Activated CD4-positive, alpha-beta T cell treated with anti-CD3 and anti-CD28 coated beads for 36 hours (primary cell): ENCODE measurements at places on chromosomes 12 and 14. TPM values are rescaled to one million over a fixed set of nuclear protein-coding genes. Genes with fewer than 3 reads are reported as not detected.

GRCh38 chr12:1518591-1519516 lies 75.5 kb downstream of the FBXL14 start:
- DNase-seq, result no peak
- no peak overlapping the region for H3K4me3 ChIP-seq
- H3K27me3 ChIP-seq, result peaks cover 16% of the 10 kb centered on the region
- H3K36me3 ChIP-seq, result no peaks in the 10 kb centered on the region
- H3K4me1 ChIP-seq, result no peaks in the 10 kb centered on the region

The GRIN2B gene
- total RNA-seq, result not detected

DNA sequence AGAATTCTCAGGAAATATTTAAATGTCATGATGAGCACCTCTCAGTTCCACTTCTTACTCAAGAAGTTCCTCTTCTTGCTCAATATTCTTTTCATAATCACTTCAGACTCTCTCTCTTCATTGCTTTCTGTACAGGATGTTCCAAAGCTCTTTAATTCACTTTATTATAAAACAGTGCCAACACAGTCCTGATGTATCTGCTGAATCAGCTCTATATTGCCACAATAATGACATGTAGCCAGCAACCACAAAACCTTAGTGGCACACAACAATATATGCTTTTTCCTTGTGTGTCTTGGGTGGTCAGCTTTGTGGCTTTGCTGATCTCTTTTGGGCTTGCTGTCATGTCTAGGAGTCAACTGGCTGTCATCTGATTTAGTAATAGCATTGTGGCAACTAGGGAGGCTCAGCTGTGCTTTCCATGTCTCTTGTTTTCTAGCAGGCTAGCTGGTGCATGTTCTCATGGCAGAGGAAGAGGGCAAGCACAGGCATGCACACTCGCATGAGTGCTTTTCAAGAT lies 52.8 kb upstream of the SLC2A13 start:
- H3K4me3 ChIP-seq, result no peak overlapping the region
- H3K36me3 ChIP-seq, result no peaks in the 10 kb centered on the region
- no peak overlapping the region for H3K27ac ChIP-seq
- H3K4me1 ChIP-seq, result peaks cover 3% of the 10 kb centered on the region

GRCh38 chr14:76846331-76847047 lies 20.3 kb downstream of the LRRC74A start:
- no peak overlapping the region for H3K27ac ChIP-seq
- no peak for DNase-seq
- no peaks in the 10 kb centered on the region for H3K36me3 ChIP-seq
- no peak overlapping the region for H3K4me3 ChIP-seq

DNA sequence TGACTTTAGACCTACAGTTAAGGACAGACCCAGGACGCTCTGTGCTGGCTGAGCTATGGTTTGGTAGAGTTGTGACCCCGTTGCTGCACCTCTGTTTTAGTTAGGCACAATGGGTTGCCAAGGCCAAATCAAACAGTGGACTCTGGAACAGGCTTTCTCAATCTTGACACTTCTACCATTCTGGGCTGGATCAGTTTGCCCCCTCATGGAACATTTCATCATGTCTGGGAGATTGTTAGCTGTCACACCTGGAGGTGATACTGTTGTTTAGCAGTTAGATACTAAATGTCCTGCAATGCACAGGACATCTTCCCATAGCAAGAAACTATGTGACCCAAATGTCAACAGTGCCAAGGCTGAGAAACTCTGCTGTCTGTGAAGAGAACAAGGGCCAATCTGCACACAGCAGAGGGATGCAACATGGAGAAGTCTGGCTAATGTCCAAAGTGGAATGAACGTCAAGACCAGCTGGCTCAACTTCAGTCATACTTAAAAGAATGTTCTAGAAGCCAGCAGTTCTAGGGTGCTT lies 65.6 kb upstream of the DICER1 start:
- H3K36me3 ChIP-seq, result no peaks in the 10 kb centered on the region
- H3K4me3 ChIP-seq, result no peak overlapping the region
- no peaks in the 10 kb centered on the region for H3K4me1 ChIP-seq
- H3K27me3 ChIP-seq, result no peaks in the 10 kb centered on the region

DNA sequence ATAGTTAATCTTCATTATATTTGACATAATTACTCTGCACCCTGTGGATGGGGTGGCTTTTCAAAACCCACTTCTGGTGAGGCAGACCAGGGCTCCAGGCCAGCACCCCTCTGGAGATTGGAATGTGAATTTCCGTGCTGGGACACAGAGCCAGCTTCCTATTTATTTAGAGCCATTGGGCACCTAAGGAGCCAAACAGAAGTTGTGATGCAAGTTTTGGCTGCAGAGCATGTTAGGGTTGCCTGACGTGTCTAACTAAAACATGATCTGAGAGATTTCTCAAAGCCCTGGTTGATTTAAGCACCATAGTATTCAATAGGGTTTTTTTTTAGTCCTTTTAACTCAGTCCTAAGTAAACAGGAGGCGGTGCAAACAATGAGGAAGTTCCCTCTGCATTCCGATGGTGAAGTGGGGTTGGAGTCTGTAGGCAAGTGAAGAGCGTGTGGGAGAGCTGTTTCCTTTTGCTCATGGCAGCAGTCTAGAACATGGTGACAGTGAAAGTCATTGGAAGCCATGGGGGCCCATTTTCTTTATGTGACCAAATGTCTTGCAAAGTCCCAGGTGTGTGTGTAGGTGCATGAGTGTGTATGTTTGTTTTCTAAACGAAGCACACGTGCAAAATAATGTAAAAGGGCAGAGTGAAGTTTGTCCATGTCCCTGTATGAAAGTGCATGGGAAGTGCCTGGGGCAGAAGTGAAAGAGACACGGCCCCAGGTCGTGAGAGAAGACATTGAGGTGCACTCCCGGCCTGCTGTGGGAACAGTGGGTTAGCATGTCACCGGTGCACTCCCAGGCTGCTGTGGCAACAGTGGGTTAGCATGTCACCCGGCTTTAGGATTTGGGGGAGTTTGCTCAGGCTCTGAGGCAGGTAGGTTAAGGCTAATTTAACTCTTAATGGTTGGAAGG lies 117.7 kb downstream of the PRKCH start:
- peak overlapping the region; percentile 87 for H3K27ac ChIP-seq
- peak; percentile 63 for DNase-seq
- H3K27me3 ChIP-seq, result no peaks in the 10 kb centered on the region
- peaks cover 92% of the 10 kb centered on the region for H3K4me1 ChIP-seq
- peak overlapping the region; percentile 68 for H3K4me3 ChIP-seq
- peaks cover 16% of the 10 kb centered on the region for H3K36me3 ChIP-seq

- no peak for DNase-seq
- no peak overlapping the region for H3K27ac ChIP-seq
- no peak overlapping the region for H3K4me3 ChIP-seq
- H3K4me1 ChIP-seq, result no peaks in the 10 kb centered on the region
- no peaks in the 10 kb centered on the region for H3K36me3 ChIP-seq
Observed at GRCh38 chr14:104577426-104577825, 2.1 kb upstream of the C14orf180 start.

GRCh38 chr14:89720076-89720687 lies 234.3 kb downstream of the EFCAB11 start:
- H3K27me3 ChIP-seq, result no peaks in the 10 kb centered on the region
- H3K4me3 ChIP-seq, result peak overlapping the region; percentile 37
- H3K27ac ChIP-seq, result peak overlapping the region; percentile 96
- peaks cover 13% of the 10 kb centered on the region for H3K36me3 ChIP-seq

- H3K27ac ChIP-seq, result no peak overlapping the region
- no peaks in the 10 kb centered on the region for H3K36me3 ChIP-seq
- H3K4me1 ChIP-seq, result no peaks in the 10 kb centered on the region
- peaks cover 8% of the 10 kb centered on the region for H3K27me3 ChIP-seq
- DNase-seq, result no peak
Observed at GRCh38 chr14:54387328-54387727, 9.5 kb upstream of the CDKN3 start.

The ADGRD1 gene
- total RNA-seq, result 2.3 TPM

The SLC38A1 gene
- total RNA-seq, result 180 TPM

DNA sequence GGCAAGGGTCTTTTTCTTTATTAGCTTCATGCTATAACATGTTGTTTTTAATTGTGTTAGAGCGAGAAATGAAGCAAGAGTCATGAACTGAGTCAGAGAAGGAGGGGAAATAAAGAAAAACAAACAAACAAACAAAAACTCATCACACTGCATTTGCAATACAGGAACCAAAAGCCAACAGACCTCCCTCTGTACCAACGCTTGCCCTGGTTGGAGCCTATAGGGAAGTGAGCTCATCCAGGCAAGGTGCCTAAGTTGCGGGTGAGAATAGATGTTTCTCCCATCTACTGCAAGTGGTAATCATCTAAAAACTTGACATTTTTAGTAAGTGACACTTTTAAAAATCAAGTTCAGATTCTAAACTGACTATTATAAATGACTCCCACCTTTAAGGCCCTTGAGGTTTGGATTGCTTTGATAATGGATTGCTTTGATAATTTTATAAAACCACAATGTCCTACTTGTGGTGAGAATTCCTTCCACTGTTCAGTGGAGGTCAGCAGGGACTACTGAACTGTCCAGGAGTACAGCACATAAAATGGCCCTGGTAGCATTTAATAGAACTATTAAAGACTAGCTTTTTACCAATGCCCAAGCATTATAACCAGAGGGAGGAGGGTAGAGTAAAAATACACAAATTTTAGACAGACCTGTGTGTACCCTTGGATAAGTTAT lies 31.3 kb downstream of the SLC38A1 start:
- no peaks in the 10 kb centered on the region for H3K27me3 ChIP-seq
- peak overlapping the region; percentile 17 for H3K27ac ChIP-seq
- no peak for DNase-seq

DNA sequence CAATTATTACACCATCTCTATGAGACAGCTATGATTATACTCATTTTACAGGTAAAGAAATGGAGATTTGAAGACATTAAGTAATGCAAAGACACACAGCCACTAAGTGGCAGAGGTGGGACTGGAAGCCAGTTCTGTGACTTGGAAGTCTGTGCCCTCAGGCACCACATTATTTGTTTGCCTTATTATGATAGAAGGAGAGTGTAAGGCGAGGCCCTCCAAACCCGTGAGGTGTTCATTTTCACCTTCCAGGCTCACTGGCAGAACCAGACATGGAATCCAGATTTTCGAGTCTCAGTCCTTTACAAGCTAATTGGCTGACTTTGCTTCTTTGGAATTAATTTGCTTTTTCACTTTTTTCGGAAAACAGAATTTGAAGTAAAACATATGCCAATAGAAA lies 107.9 kb downstream of the CAND1 start:
- peaks cover 2% of the 10 kb centered on the region for H3K27me3 ChIP-seq
- no peak overlapping the region for H3K27ac ChIP-seq
- peaks cover under 1% of the 10 kb centered on the region for H3K4me1 ChIP-seq
- no peak overlapping the region for H3K4me3 ChIP-seq
- DNase-seq, result no peak

- H3K36me3 ChIP-seq, result peaks cover 64% of the 10 kb centered on the region
- H3K4me3 ChIP-seq, result no peak overlapping the region
- H3K27ac ChIP-seq, result no peak overlapping the region
Observed at GRCh38 chr14:90040411-90040810, 21.4 kb upstream of the KCNK13 start.

The IFNG-AS1 gene
- 0.35 TPM for total RNA-seq
